Sigmoid colon (tissue), 7 donors: ENCODE measurements at places on chromosomes 3 and 15. TPM values are rescaled to one million over a fixed set of nuclear protein-coding genes. Genes with fewer than 3 reads are reported as not detected.

GRCh38 chr15:35134299-35134698 lies 49.2 kb upstream of the NANOGP8 start:
- H3K27me3 ChIP-seq: no peaks in the 10 kb centered on the region
- no peak for DNase-seq
- H3K4me3 ChIP-seq: no peak overlapping the region
- H3K27ac ChIP-seq: no peak overlapping the region

Gene HHLA2
- 0.71 TPM for total RNA-seq

Gene ALDH1L1
- 32.0 TPM for total RNA-seq

GRCh38 chr3:163916596-163917560 lies 1161.4 kb downstream of the SI start:
- H3K4me3 ChIP-seq: no peak overlapping the region
- DNase-seq: no peak
- no peak overlapping the region for H3K27ac ChIP-seq
- no peaks in the 10 kb centered on the region for H3K36me3 ChIP-seq
- no peaks in the 10 kb centered on the region for H3K4me1 ChIP-seq

Gene CA12
- total RNA-seq: 0.49 TPM
